SIG-M5 (cell line): ENCODE measurements at places on chromosomes 1 and 21.
A peak's percentile ranks its signal among the peaks of the same experiment; 100 is the strongest.

GRCh38 chr1:176531921-176532897 lies 69.2 kb downstream of the PAPPA2 start:
- no peak for DNase-seq

- DNase-seq: no peak
Observed at GRCh38 chr1:245256528-245256927, 101.7 kb downstream of the KIF26B start.

GRCh38 chr1:10892138-10893065 lies 96.0 kb upstream of the CASZ1 start:
- DNase-seq: no peak

GRCh38 chr1:27365372-27366112 lies 1.2 kb downstream of the MAP3K6 start:
- DNase-seq: no peak

GRCh38 chr1:234978397-234979295 lies 150.0 kb downstream of the TOMM20 start:
- DNase-seq: peak; percentile 43
